Sigmoid colon (tissue), 7 donors: ENCODE measurements at places on chromosomes 4 and X. TPM values are rescaled to one million over a fixed set of nuclear protein-coding genes. Genes with fewer than 3 reads are reported as not detected.

Gene YIPF6
- 7.2 TPM for polyA plus RNA-seq

- DNase-seq, result no peak
These were observed 75.9 kb upstream of the GAB1 start for GRCh38 chr4:143260750-143261149.

GRCh38 chrX:68369559-68369958 is 63.7 kb downstream of the OPHN1 start:
- DNase-seq, result no peak

DNA sequence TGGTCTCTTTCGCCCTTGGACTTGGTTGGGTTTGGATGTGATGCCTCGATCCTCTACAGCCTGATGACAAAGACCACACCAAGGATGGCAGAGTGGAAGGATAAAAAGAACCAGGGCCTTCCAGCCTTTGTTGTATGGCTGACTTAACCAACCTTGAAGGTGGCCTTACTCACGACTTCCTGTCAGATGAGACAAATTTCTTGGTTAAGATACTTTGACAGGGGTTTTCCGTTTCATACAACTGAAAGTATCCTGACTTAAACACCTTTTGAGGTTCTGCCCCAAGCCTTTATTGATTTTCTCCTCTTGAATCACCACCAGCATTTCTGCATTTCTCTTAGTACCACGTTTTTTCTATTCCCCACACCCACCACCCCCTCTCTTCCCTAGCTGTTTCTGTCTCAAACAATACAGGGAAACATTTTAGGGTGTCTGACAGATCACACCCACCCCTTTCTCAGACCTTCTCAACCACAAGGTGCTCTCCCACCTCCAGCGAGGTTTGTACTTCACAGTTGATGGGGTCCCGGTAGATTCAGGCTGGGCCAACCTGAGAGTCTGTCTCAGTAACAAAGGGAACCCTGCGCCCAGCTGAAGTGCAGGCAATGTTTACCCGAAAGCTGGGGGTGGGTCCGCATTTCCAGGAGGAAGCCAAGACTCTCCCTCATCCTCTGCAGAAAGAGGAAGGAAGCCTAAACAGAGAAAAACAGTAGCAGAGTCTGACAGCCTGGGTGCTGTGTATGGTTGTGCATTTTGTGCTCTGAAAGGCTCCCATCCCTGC is 5.0 kb upstream of the TSPAN5 start:
- no peak for DNase-seq

DNA sequence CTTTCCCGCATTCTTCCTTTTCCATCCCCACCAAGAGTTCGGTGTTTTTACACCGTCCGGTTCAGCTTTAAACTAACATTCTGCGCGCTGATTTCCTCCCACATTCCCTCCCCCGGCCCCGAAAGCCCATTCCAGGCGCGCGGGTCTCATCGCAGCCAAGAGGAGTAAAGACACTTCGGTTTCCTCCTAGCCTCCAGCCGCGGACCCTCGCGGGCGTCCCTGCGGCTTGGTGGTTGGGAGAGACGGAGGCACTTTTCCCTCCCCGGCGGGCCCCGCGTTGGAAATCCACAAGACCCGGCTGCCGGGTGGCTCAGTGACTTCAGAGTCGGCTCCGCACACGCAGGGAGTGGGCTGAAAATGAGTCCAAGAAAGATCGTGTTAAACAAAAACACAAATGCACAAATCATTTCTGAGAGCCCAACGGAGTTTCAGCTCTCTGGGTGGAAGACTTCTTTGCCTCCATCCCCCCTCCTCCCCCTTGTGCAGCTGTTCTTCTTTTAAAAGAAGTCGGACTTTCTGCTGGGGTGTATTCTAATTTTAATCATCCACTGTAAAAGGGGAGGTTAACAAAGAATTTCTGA is 2.0 kb upstream of the ARX start:
- DNase-seq, result no peak

DNA sequence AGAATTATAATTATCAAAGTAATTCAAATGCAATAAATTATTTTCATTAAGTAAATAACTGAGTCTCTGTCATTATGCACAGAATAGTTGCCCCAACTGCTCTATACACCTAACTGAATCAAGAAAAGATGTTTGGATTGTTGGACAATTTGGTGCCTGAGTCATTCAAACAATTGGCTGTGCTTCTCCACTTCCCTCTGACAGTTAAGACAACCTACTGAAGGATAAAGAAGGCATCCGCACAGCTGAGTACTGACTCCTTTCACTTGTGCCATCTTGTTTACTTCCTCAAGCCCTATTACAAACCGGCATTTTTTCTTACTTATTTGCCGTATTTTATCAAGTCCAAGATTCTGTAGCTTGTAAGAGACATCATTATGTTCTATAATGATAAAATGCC is 110.6 kb upstream of the C1QTNF7 start:
- DNase-seq, result no peak

GRCh38 chr4:155974476-155974749 is 20.7 kb upstream of the CTSO start:
- DNase-seq, result no peak

Gene AREG
- 13.2 TPM for polyA plus RNA-seq

DNA sequence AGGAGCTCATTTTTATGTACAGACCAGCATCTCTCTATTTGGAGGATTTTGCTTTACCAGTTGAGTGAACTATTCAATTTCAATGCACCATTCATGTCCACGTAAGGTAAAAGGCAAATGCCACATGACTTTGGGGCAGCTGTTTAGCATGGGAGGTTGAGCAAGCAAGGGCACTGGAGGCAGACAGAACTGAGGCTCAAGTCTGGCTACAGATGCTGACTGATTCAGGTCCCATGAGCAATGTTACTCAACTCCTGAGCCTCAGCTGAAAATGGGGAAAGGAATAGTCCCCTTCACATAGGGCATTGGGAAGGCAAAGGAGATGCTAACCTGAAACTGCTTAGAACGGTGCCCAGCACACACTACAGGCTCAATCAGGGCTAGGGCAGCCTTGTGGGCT is 93.0 kb upstream of the MTM1 start:
- no peak for DNase-seq

Gene MTNR1A
- 1.6 TPM for polyA plus RNA-seq

Gene TMPRSS11E
- not detected for polyA plus RNA-seq

Gene YIPF7
- not detected for polyA plus RNA-seq

Gene SLC10A4
- not detected for polyA plus RNA-seq

Gene ARX
- 0.23 TPM for polyA plus RNA-seq

DNA sequence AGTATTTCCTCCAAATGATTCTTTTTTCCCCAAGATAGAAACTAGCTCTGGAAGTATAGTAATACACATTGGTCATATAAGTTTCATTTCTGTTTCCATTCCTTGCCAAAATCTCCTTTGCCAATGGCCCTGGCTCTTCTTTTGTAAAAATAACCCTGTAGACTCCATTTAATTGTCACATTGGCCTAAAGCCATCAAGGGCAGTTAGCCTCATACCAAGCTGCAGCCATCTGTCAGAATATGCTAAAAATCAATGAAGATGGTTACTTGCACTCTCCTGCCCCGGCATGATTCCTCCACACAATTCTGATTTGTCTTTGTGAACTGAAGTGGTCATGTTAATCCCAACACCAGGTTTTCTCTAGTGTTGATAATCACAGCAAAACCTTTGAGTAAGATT is 380.5 kb downstream of the SH2D1A start:
- DNase-seq, result no peak

Gene FAM114A1
- polyA plus RNA-seq, result 46.2 TPM

GRCh38 chrX:39324233-39324930 is 523.1 kb downstream of the MID1IP1 start:
- no peak for DNase-seq

DNA sequence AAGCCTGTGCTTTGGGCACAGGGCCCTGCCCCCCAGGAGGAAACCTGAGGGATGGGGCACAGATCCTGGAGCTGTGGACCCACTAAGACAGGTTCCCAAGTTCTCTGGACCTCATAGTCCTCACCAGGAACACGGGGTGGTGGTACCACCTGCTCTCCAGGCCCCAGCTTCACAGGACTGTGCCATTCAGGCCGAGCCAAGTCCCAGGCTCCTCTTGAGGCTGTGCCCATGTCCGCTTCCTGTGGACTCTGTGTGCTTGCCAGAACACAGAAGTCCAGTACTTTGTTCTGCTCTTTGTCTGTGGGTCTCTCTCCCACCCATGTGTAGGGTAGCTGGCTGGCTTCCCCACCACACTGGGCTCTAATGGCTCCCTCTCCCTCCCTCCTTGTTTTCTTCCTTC is 104.5 kb upstream of the PSAPL1 start:
- DNase-seq, result no peak

DNA sequence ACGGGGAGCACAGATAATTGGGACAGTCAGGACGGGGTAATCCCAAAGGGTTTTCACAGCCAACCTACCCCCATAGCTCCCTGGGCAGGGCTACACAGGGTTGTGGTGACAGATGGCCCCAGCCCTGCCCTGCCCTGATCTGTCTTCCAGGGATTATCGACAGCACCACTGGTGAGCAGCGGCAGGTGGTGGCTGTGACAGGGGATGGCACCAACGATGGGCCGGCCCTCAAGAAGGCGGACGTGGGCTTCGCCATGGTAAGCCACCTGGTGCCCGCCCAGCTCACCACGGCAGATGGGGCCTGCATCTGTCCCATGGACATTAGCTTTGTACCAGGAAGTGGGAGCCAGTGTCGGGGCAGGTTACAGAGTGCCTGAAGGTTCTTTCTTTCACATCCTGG is 39.3 kb downstream of the ATP2B3 start:
- no peak for DNase-seq

GRCh38 chr4:69362351-69362750 is 82.1 kb downstream of the UGT2B28 start:
- DNase-seq, result no peak

Gene CPLX1
- 2.8 TPM for polyA plus RNA-seq
